ENCODE measurements at places on chromosomes 16 and 17.

DNA sequence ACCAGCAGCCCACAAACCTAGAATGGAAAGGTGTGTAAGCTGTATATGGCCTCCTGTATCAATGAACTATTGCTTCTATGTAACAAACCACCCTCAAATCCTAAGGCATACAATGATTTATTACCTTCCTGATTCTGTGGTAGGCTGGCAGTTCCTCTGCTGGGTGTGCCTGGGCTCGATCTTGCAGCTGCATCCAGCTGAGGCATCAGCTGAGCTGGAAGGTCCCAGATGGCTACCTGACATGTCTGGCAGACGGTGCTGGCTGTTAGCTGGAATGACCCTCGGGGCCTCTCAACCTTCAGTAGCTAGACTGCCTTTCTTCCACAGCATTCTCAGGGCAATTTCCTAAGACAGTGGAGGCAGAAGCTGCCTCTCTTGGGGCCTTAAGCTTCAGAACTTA lies 152.7 kb downstream of the RAB11FIP4 start:
- DNase-seq = no peak

GRCh38 chr16:51839727-51840462 lies 688.8 kb upstream of the SALL1 start:
- DNase-seq = no peak

DNA sequence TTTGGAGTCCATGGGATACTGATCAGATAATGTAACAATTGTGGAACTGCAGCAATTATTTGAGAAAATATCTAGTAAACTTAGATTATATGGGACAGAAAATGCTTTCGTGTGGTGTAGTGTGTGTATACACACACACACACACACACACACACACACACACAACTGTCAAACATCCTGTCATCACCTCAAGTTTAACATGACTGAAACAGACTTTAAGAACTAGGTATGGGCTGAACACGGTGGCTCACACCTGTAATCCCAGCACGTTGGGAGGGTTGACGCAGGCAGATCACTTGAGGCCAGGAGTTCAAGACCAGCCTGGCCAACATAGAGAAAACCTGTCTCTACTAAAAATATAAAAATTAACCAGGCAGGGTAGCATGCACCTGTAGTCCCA lies 544 bp upstream of the EVI2A start:
- DNase-seq = no peak

DNA sequence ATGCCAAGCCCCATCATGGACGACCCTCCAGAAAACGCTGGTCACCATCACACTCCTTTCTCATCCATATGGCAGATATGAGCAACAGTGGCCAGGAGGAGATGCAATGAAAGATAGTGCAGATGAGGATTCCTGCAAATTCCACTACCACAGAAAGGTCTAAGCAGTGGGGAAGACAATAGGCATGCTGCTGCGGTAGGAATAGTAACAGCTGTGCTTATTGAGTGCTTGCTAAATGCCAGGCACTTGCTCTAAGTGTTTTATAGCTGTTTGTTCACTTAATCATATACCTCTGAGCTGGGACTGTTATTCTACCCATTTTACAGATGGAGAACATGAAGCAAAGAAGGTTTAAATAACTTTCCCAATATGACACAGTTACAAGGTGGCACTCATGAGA lies 46.6 kb upstream of the AKAP1 start:
- no peak for DNase-seq

DNA sequence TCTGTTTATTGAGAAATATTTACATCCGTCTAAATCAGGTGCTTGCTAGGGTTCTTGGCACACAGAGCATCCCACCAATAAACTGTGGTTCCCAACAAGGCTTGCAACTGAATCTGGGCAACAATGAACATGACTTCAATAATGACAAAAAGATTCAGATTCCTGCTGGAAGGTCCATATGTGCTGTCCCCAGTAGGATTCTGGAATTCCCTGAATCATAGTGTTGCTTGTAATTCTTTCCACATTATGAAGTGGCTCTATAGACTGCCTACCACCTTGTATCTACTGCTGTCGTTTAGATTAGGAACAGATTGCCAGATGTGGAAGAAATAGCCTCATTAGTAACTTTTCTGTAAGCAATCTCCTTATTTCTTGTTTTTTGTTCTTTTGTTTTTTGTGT lies 265.9 kb downstream of the WWOX start:
- DNase-seq = no peak

DNA sequence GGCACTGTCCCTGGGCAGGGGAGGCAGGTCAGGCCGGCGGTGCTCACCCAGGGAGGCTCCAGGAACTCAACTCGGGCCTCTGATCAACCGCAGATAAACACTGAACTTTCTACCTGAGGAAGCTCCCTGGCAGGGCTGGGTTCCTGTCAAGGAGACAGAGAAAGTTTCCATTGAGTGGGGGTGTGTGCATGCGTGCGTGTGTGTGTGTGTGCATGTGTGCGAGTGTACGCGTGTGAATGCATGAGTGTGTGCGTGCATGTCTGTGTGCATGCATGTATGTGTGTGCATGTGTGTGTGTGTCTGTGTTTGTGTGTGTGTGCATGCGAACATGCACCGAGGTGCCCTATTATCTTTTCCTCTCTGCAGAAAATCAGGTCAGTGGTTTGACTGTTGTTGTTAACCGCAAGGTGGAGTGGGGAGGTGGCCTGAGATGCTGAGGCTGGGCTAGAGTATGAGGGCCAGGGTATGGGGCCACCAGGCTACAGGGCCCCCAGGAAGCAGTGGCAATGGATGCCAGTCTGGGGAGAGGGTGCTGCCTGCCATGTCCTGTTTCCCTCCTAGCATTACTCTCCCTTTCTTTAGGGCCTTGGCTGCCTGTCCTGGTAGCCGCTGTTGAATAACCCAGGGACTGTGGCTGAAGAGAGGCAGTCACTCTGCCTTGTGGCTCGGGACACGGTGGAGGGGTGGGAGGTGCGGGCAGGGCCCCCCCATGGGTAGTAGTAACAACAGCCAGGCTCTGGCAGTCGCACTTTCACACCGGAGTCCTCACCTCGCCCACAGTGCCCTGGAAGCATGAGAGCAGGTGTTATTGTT lies 24.0 kb downstream of the CCR7 start:
- peak; percentile 67 for DNase-seq

GRCh38 chr16:75482434-75483205 lies 12.6 kb downstream of the CHST6 start:
- DNase-seq = no peak

- no peak for DNase-seq
Observed at GRCh38 chr17:29045026-29045425, 2.1 kb downstream of the PIPOX start.

DNA sequence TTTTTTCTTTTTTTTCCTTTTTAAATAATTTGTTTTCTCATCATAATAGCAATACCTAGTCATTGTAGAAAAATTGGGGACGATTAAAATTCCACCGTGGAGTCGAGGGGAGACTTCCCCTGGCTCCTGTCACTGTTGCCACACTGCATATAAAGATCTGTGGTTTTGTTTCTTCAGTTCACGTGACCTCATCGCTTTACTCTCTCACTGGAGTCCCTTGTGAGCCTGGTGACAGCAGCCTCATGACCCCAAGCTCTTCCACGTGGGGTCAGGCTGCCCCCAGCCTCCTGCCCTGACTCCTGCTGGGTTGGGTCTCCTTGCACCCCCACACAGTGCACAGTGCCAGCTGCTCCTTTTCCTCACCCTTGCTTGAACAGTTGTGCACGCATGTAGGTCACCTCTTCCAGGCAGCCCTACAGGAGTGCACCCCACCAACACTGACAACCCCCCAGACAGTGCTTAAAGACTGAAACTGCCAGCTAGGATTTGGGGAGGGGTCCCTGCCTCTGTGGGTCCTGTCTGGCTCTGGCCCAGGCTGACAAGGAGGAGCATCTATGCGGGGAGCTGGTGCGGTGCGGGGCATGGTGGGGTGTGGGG lies 7.3 kb upstream of the METRNL start:
- no peak for DNase-seq

- DNase-seq = no peak
Observed at GRCh38 chr17:45755050-45755449, 29.1 kb upstream of the CRHR1 start.

- DNase-seq = no peak
Observed at GRCh38 chr17:72989074-72989610, 103.3 kb downstream of the SLC39A11 start.

GRCh38 chr16:48537275-48537674 lies 72.7 kb downstream of the N4BP1 start:
- DNase-seq = no peak

- DNase-seq = no peak
Observed at GRCh38 chr16:16863672-16864071, 484.7 kb downstream of the NPIPA7 start.

Data from stimulated activated CD4-positive, alpha-beta T cell treated with anti-CD3 and anti-CD28 coated beads, Interleukin-12 subunit alpha, Interleukin-12 subunit beta, amount 100 ng/mL, for 48 hours (primary cell).